RWPE2 (cell line): ENCODE measurements at places on chromosomes 6 and 20.
A peak's percentile ranks its signal among the peaks of the same experiment; 100 is the strongest.

DNA sequence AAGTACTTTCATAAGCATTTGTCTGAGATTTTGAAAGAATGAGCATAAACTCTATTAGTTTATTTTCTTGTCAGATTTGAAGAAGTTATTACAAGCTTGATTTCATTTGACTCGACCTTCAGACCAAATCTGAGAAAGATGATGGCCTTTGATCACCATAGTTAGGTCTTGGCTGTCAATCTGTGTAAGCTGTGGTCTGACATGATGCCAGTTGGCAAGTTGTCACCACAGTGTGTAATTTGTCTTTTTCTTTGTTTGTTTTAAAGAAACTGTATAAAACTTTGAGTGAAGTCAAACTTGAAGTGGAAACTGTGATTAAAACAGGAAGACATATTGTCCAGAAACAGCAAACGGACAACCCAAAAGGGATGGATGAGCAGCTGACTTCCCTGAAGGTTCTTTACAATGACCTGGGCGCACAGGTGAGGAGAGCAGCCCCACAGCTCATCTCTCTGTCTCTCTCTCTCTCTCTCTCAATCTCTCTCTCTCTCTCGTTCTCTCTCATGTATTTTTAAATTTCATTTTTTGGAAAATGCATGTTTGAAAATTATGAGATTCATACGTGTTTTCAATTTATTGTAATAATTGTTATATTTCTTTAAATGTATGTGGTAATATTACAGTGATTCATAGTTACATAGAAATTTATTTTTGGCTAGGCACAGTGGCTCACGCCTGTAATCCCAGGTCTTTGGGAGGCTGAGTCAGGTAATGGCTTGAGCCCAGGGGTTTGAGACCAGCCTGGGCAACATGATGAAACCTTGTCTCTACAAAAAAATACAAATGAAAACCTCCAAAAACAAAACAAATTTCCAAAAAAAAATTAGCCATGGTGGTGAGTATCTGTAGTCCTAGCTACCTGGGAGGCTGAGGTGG, 208.1 kb downstream of the UTRN start:
- no peak for DNase-seq

GRCh38 chr20:13684566-13685222, 46.0 kb upstream of the TASP1 start:
- no peak for DNase-seq

DNA sequence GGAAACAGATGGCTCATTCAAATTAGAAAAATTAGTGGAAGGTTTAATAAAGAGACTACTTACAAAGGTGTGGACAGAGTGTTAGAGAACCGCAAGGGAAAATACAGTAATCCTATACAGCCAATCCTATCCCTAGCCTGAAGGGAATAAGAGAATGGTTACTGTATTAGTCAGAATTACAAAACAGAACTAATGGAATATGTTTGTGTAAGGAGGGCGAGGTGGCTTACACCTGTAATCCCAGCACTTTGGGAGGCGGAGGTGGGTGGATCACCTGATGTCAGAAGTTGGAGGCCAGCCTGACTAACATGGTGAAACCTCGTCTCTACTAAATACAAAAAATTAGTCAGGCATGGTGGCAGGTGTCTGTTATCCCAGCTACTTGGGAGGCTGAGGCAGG, 16.3 kb upstream of the TRPC4AP start:
- peak; percentile 83 for DNase-seq

- DNase-seq = no peak
Measured at GRCh38 chr6:111803371-111803770, 69.9 kb downstream of the FYN start.

DNA sequence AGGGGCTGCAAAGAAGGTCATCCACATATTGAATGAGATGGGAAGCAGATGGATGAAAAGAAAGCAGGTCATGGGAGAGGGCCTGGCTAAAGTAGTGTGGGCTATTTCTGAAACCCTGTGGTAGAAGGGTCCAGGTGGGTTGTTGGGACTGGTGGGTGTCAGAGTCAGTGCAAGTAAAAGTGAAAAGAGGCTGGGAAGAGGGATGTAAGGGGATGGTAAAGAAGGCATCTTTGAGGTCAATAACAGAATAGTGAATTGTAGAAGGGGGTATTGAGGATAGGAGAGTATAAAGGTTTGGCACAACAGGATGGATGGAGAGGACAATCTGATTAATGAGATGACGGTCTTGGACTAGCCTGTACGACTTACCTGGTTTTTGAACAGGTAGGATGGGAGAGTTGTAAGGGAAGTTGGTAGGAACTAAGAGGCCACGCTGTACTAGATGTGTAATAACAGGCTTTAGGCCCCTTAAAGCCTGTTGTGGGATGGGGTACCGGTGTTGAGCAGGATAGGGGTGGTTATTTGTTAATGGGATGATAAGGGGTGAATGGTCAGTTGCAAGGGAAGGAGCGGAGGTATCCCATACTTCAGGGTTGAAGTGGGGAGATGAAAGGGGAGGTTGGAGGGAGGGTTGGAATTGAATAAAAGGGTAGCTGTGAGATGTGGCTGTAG, 748.9 kb upstream of the ADGRB3 start:
- DNase-seq = no peak

DNA sequence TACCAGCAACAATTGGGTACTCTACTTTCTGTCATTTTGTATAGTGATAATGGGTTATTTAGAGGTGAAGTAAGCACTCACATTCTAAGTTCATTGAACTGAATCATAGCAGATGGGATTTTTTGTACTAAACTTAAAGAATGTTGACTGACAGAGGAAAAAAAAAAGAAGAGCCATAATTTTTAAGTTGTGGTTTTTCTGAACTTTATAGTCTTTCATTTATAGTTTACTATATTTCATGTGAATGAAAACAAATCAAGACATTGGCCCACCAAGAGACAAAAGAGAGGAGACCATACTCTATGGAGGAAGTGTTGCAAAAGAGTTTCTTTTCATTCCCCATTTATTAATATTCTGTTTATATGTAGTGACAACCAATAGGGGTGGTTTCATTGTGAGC, 685.7 kb downstream of the BCKDHB start:
- no peak for DNase-seq

DNA sequence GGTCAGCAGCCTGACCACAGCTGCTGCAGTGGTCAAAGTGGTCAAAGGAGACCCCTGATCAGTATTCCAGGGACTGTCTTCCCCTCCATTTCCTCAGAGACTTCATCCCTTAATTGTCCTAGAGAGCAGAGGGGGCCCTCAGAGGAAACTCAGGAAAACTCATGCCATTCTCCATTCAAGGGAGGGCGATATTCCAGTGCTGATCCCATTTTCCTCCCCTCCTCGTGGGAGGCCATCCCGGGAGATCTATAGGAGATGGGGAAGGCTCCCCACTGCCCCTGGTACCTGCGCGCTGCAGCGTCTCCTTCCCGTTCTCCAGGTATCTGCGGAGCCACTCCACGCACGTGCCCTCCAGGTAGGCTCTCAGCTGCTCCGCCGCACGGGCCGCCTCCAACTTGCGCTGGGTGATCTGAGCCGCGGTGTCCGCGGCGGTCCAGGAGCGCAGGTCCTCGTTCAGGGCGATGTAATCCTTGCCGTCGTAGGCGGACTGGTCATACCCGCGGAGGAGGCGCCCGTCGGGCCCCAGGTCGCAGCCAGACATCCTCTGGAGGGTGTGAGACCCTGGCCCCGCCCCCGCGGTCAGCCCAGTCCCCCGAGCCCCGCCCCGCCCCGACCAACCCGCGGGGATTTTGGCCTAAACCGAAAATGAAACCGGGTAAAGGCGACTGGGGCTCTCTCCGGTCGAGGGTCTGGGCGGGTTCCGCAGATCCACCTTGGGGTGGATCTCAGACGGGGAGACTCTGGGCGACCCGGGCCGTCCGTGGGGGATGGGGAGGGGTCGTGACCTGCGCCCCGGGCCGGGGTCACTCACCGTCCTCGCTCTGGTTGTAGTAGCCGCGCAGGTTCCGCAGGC, 878 bp downstream of the HLA-C start:
- DNase-seq = peak; percentile 72

GRCh38 chr6:5274231-5274630, 12.9 kb downstream of the FARS2 start:
- DNase-seq = no peak

DNA sequence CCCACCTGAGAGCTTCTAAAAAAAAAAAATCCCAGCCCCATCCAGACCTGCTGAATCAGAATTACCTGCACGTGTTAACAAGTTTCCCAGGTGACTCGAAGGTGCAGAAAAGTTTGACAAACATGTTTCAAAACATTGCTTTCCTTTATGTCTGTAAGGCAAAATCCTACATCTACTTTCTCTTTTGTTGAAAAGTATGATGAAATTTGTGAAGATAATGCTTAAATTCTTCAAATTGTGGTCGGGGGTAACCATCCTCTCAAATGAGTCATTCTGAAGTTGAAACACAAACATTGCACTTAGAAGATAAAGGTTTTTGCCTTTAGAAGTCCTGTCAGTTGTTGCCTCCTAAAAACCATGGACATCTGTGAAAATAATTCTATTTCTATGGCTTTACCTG, 429.7 kb downstream of the EPHA7 start:
- DNase-seq = no peak

GRCh38 chr6:163745536-163746400, 331.2 kb downstream of the QKI start:
- DNase-seq = peak; percentile 72

GRCh38 chr6:128099571-128100197, 198.8 kb upstream of the THEMIS start:
- DNase-seq = no peak

- DNase-seq = no peak
Measured at GRCh38 chr20:52230409-52230808, 38.8 kb upstream of the ZFP64 start.

DNA sequence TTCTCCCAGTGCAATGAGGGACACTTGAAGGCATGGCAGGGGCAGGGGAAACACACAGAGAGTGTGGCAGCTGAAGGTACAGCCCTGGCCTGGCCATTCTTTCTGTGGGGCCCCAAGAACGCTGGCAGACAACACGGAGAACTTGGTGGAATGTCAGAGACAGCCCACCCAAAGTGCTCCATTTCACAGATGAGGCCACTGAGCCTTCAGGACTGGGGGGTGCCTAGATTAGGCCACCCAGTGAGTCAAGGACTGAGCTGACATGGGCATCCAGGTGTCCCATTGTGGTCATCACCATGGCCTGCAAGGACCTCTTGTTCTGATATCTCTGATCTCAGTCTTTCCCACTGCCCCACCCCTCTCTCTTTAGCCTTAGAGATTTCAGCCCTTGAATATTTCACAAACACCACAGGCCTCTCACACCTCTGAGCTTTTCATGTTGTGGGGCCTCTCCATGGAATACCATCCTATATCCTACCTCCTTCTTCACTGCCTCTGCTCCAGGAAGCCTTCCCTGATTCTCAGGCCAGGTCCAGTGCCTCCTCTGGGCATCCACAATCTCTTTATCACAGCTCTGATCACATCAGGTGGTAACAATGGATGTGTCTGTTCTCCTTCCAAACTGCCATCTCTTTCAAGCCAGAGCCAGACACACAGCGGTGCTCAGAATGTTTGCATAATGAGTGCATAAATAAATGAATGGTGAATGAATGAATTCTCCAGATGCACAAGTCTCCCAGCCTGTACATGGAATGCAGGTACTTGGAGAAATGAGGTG, 2.0 kb upstream of the RSPO4 start:
- no peak for DNase-seq

GRCh38 chr6:106677282-106677681, 47.9 kb downstream of the QRSL1 start:
- no peak for DNase-seq

- DNase-seq = no peak
Measured at GRCh38 chr6:40688214-40688761, 101.1 kb upstream of the LRFN2 start.

- DNase-seq = no peak
Measured at GRCh38 chr6:155434096-155434495, 21.5 kb downstream of the NOX3 start.

- DNase-seq = no peak
Measured at GRCh38 chr6:74280130-74280692, 584.2 kb downstream of the CD109 start.

- no peak for DNase-seq
Measured at GRCh38 chr6:53031281-53031680, 33.9 kb upstream of the FBXO9 start.

GRCh38 chr20:3765171-3765882, 2.2 kb downstream of the ADISSP start:
- no peak for DNase-seq

GRCh38 chr6:90403489-90404381, 107.1 kb upstream of the BACH2 start:
- DNase-seq = no peak

DNA sequence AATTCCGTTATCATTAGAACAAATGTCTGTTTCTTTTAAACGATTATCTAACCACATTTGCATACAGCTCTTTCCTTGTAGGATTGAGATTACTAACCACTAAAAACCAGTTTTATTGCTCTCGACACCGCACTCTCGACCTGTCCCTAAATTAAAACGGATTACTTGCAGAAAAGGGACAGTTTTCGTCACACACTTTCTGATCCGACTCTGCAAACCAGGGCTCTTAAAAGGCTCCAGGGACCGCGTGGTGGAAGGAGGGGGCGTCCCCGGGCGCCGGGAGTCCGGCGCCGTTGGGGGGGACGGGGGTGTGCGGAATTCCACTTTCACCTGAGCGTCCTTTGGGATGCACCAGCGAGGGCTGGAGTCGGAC, 731 bp downstream of the MAK start:
- DNase-seq = no peak

DNA sequence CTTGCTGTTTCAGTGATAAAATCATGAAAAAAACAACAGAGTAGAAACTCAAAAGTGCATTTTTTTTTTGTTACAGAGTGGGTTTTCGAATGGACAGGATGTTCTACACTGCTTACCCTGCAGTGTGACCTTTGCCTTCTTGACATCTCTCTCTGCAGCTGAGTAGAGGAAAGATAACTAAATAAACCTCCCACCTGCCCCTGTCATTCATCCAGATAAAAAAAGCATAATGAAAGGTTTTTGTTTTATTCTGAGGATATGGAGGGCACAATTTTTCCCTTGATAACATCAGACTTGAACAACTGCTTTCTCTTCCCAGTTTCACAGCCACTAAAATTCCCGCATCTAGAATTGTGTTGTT, 193.6 kb upstream of the FOXQ1 start:
- DNase-seq = no peak

- peak; percentile 47 for DNase-seq
Measured at GRCh38 chr20:36248836-36249235, 12.6 kb downstream of the AAR2 start.

GRCh38 chr20:35636095-35636494, 20.5 kb downstream of the SPAG4 start:
- peak; percentile 50 for DNase-seq

- no peak for DNase-seq
Measured at GRCh38 chr20:58150772-58151171, 77.7 kb downstream of the ANKRD60 start.

DNA sequence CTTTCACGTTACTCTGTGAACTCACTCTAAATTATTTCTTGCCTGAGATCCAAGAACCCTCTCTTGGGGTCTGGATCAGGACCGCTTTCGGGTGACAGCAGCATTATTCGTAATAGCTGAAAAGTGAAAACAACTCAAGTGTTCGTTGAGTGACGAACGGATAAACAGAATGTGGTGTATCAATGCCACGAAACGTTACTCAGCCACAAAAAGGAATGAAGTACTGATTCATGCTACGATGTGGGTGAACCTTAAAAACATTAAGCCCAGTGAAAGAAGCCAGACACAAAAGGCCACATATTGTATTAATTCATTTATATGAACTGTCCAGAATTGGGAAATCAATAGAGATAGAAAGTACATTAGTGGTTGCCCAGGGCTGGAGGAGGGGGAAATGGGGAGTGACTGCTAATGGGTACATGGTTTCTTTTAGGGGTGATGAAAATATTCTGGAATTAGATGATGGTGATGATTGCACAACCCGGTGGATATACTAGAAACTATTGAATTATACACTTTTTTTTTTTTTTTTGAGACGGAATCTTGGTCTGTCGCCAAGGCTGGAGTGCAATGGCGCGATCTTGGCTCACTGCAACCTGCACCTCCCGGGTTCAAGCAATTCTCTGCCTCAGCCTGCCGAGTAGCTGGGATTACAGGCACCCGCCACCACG, 8.4 kb downstream of the PTGIS start:
- peak; percentile 16 for DNase-seq
